ENCODE measurements at places on chromosomes 4 and X. TPM values are rescaled to one million over a fixed set of nuclear protein-coding genes. Genes with fewer than 3 reads are reported as not detected.

DRP2 gene
- total RNA-seq: 0.06 TPM

EMCN gene
- total RNA-seq: not detected

USP53 gene
- 7.3 TPM for total RNA-seq

NR3C2 gene
- total RNA-seq: not detected

ERCC6L gene
- total RNA-seq: 9.8 TPM

NXF3 gene
- not detected for total RNA-seq

TEC gene
- 2.3 TPM for total RNA-seq

RPA4 gene
- 0.35 TPM for total RNA-seq

GAGE2A gene
- not detected for total RNA-seq

EGFL6 gene
- total RNA-seq: 0.06 TPM

OTC gene
- not detected for total RNA-seq

CPEB2 gene
- total RNA-seq: 7.3 TPM

LDB2 gene
- total RNA-seq: not detected

ADAMTS3 gene
- not detected for total RNA-seq

TMPRSS11F gene
- total RNA-seq: not detected

FAM47A gene
- not detected for total RNA-seq

CABS1 gene
- not detected for total RNA-seq

RAB40AL gene
- total RNA-seq: not detected

SUPT20HL1 gene
- not detected for total RNA-seq

CACNA1F gene
- total RNA-seq: not detected

PDK3 gene
- total RNA-seq: 4.5 TPM

NKX3-2 gene
- total RNA-seq: 0.12 TPM

GSX2 gene
- not detected for total RNA-seq

CT45A3 gene
- 0.23 TPM for total RNA-seq

LRCH2 gene
- total RNA-seq: 0.03 TPM

CCDC110 gene
- total RNA-seq: not detected

SLC9B1 gene
- total RNA-seq: not detected

POU3F4 gene
- not detected for total RNA-seq

CENPI gene
- 12.8 TPM for total RNA-seq

NMU gene
- total RNA-seq: 1.0 TPM

CXCL3 gene
- total RNA-seq: 3.8 TPM

DAPP1 gene
- not detected for total RNA-seq
